Stimulated activated CD4-positive, alpha-beta T cell treated with anti-CD3 and anti-CD28 coated beads, TNF-alpha, amount 100 ng/mL, for 4 hours (primary cell): ENCODE measurements at places on chromosomes 7 and 10.

DNA sequence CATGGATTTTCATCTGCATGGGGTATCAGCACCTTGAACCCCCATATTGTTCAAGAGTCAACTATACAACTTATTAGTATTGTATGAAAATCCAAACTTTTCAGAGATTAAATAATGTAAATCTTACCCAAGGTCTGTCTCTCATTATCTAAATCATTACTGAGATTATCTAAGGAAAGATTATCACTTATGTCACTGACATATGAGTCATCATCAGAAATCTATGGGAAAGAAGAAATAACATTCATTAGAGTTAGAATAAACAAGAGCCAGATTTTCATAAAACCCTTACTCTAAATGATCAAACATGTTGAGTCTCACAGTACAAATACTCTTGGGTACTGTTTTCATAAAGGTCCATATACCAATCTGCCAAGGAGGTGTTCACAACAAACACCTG, 83.3 kb upstream of the GSDME start:
- no peak for DNase-seq

- no peak for DNase-seq
These were observed 30.9 kb upstream of the PLXDC2 start for GRCh38 chr10:19785366-19785765.

GRCh38 chr10:12098966-12099365, 30.2 kb downstream of the DHTKD1 start:
- no peak for DNase-seq

GRCh38 chr7:88759230-88760135, at the start of gene ZNF804B:
TSS of gene ZNF804B (plus strand) at chr7:88759700. CDS start at chr7:88759977, 277 bp downstream.
- no peak for DNase-seq

GRCh38 chr7:16668049-16668858, 22.3 kb downstream of the BZW2 start:
- DNase-seq, result no peak

DNA sequence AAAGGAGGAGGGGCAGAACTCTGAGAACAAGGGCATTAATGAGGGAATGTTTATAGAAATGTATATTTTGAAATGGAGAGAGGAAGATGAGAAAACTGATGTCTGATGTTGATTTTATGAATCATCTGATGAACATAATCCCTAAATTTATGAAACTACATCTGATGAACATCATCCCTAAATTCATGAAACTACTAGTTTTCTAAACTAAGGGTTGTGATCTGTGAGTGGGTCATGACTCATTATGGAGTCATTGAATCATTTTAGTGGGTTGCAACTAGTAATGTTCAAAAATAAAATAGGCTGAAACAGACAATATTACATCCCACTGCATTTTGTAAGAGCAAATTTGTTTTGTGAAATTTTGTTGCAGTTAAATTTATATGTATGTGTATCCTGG, 442.6 kb upstream of the TEX47 start:
- DNase-seq, result no peak

DNA sequence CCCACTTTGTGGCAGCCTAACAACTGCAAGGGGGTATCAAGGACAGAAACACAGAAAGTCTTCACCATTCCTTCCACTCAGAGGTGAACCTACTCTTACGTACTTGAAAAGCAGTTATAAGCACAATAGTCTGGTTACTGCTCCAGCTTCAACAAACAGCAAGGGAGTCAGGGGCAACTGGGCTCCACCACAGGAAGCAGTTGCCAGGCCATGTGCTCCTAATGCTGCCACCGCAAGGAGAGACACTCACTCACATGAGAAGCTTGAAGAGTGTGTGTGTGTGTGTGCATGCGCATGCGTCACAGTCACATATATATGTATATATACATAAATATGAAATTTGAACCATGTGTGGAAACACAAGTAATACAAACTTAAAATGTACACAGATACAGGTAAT, 65.5 kb downstream of the GRB10 start:
- no peak for DNase-seq

DNA sequence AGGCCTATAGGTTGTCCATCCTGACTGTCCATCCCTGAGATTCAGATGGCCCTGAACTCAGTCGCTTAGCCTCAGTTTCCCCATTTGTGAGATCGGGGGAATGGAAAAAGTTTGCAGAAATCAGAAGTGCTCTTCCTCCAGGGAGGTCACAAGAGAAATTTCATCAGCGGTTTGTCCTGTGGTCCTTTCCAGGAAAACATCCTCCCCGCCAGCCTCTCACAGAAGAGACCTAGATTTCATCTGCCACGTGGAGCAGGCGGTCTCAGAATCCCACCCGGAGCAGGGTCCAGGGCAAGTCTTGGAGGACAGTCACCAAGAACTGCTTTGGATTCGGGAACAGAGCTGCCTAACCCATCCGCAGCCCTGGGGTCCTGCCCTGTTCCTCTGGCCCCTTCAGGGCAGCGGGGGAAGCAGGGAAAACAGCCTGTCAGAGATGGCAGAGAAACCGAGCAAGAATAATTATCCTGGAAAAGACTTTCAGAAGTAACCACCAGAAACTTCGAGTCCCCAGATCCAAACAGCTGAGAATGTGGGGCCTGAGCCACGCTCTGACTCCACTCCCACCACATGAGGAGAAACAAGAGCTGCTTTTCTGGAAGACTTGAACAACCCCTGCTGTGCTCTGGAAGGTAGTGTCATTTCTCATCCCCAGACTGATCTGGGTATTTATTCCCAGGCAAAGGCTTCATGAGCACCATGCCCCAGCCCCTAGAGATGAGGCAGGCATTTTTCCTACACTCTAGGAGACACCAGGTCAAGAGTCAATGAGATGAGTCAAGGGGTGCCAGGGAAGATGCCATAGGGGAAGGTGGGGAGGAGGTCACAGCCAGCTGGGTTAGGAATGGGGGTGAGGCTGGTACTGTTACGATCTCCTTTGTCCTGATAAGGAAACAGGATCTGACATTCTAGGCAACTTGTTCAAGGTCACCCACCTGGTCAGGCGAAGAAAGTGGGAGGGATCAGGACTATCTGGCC, 1.1 kb upstream of the TNS3 start:
- DNase-seq, result no peak

DNA sequence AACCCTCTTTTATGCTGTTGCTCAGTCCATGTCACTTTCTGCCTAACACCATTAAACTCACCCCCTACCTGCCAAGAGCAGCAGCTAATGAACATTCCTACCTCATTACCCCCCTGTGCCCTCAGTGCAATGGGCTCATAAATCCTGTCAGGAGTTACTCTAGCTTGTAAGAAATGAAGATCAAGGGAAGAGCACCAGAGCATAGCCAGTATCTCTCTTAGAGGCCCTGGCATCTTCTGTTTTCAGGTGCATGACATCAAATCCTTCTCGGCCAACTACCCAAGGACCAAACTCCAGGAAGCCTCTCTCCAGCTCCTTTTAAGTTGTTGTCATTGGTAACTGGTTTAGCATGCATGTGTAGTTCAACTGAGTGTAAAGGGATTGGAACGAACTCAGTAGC, 75.1 kb downstream of the FOXI2 start:
- DNase-seq, result no peak

GRCh38 chr7:92133133-92133736, 1.0 kb downstream of the CYP51A1 start:
- DNase-seq, result no peak

GRCh38 chr7:47513741-47514241, 68.1 kb downstream of the TNS3 start:
- no peak for DNase-seq

DNA sequence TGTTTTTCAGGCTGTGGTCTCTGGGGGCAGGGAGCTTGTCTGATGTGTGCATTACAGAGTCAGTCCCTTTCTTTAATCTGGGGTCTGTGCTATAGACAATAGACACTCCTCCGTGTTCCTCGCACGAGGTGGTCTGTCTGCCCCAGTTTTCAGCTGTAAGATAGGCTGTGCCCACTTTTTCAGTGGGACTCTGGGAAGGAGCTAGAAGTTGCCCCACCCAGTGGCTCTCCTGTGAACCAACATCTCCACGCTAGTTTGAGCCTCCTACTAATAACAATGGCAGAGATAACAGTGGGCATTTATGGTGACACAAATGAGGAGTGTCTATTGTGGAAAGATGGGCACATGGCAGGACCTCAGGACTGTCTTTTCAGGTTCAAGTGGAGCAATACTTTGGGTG, 44.0 kb downstream of the ADRB1 start:
- no peak for DNase-seq

DNA sequence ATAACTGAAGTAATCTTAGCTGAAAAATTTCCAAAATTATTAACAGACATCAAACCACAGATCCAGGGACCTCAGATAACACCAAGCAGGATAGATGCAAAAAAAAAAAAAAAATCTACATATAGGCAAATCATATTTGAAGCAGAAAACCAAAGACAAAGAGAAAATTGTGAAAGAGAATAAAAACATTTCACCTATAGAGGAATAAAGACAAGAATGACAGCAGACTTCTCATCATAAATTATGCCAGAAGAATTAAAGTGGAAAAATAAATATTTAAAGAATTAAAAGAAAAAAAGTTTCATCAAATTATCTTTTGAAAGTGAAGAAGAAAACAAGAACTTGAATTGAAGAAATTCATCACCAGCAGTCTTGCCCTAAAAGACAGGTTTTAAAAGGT, 467.5 kb downstream of the GPAM start:
- no peak for DNase-seq

- no peak for DNase-seq
These were observed 5.1 kb downstream of the BLNK start for GRCh38 chr10:96266118-96266770.

- no peak for DNase-seq
These were observed 271.6 kb downstream of the CACNA2D1 start for GRCh38 chr7:82172017-82172416.

DNA sequence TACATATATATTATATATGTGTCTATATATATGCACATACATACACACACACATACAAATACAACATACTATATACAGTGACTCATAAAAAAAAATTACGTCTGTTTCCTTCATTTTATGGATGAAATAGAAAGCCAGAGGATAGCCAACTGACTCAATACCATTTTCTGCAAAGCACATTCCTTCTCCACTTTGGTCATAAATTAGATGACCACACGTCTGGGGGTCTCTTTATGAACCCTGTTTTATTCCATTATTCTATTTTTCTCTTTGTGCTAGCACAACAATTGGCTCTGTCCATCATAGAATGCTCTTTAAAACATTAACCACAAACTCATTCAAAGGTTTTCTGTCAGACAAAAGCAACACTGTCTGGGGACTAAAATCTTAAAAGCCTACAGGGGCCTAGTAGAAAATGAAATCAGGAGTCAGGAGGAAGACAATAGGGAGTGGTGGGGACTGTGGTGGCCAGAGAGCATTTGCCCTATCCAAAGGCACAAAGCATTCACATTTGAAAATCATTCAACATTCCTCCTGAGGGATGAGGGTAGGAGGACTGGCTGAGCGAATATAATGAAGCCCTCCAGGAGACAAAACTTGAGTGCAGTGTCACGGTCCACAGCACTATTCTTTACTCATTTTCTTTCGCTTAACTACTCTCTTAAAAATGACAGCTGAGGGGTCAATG, 4.3 kb downstream of the CUBN start:
- no peak for DNase-seq

DNA sequence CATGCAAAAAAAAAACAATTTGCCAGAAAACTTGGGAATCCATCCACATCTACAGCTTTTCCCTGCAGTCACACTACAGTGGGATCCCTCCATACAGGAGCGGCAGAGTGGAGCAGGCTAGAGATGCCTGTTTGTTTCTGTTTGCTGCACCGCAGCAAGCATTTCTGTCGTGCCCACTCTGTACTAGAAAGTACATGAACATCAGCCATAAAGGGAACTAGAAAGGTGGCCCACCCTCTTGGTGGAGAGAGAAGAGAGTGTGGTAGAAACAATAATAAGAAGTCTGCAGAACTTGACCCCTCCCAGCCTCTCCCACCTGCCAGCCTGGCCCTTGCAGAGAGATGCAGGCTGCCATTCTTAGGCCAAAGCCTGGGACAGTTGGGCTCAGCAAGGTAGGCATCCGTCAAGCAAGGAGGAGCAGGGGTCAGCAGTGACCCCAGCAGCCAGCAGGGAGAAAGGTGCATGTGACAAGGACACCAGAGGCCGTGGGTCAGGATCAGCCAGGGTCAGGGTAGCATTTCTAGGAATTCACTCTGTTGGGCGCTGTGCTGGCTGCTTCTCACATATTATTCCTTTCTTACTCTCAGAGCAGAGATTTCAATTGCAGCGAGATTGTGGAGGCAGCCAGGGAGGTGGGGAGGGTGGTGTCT, 171.8 kb downstream of the EGFR start:
- no peak for DNase-seq

- no peak for DNase-seq
These were observed 233.3 kb downstream of the NSUN6 start for GRCh38 chr10:18417950-18418527.

DNA sequence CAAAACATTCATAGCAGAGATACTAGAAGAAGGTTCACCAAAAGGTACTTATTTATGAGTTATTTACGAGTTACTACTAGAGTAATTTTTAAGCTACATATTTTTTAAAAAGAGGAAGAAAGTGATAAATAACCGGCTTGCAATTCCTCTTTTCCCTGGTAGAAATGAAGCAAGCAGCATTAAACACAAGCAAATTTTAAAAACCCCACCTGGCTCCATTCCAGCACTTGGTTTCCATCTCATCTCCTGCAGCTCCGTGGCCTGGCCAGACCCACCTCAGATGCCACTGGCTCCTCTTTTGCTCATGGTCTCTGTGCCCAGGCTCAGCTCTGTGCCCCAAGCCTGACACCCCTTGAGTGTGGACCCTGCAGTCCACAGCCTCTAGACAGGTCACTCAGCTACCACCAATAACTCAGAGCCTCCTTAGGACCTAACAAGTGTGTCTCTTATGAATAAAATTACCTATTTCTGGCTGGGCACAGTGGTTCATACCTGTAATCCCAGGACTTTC, 479.5 kb downstream of the TNS3 start:
- no peak for DNase-seq

DNA sequence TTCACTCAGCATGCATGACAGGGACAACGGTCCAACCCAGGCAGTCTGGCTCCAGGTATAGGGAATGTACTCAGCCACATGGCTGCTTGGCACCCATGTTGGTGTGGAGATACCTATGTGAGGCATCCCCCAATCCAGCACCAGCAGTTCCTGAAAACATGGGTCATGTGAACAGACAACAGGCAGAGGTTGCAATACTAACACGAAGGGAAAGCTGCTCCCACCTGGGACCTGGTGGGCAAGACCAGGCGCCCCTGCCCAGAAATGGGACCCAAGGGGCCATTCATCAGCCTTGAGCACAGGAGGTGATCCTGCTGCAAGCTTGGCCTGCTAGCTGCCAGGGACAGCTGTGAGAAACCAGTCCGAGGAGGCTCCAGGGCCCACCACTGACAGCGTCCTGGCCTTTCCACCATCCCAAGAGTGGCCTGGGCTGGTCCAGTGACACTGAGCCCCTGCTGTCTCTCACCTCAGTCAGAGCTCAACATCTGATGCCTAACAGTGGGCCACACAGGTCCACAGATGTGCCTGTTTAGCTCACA, 142.3 kb downstream of the ARHGAP22 start:
- no peak for DNase-seq

GRCh38 chr7:22860337-22860736, 37.7 kb upstream of the TOMM7 start:
- DNase-seq, result no peak

DNA sequence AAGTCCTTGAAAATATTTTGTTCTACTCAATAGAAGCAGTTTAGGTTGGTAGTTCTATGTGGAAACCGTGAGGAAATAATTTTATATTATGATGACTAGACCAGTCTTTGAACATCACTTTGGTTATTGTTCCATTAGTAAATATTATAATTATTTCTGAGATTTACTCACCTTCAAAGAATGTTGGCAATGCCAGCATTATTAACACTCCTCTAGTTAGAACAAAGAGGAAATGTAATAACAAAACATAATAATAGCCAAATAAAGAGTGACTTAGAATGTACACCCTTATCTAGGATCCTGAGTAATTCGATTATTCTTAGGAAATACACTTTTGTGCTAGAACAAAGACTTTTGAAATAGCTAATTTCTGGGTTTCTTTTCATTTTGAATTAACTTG, 121.1 kb downstream of the CFTR start:
- no peak for DNase-seq
